ENCODE measurements at places on chromosomes 7 and 10. TPM values are rescaled to one million over a fixed set of nuclear protein-coding genes. Genes with fewer than 3 reads are reported as not detected.
A peak's percentile ranks its signal among the peaks of the same experiment; 100 is the strongest.

Gene SLC16A12
- total RNA-seq, result 3.7 TPM

Gene DYDC2
- 1.1 TPM for total RNA-seq

Gene SLC25A13
- 46.3 TPM for total RNA-seq

Gene NUB1
- 54.3 TPM for total RNA-seq

Gene LRRD1
- 0.19 TPM for total RNA-seq

Gene PVRIG
- not detected for total RNA-seq

Gene HPSE2
- 19.8 TPM for total RNA-seq

- H3K27me3 ChIP-seq, result no peaks in the 10 kb centered on the region
- DNase-seq, result no peak
- no peak overlapping the region for H3K27ac ChIP-seq
Observed at GRCh38 chr10:110915035-110915434, 3.9 kb downstream of the BBIP1 start.

GRCh38 chr7:92178928-92179924 lies at the start of gene LRRD1:
LRRD1 (minus strand) TSS chr7:92179142; CDS start chr7:92165202, 13,940 bp downstream.
- DNase-seq, result peak; percentile 92
- H3K4me3 ChIP-seq, result peak within 1 kb of the TSS; percentile 83
- peaks cover 10% of the 10 kb centered on the region for H3K4me1 ChIP-seq
- no peaks in the 10 kb centered on the region for H3K27me3 ChIP-seq
- H3K27ac ChIP-seq, result peak within 1 kb of the TSS; percentile 39

- no peak overlapping the region for H3K27ac ChIP-seq
- DNase-seq, result no peak
- no peaks in the 10 kb centered on the region for H3K4me1 ChIP-seq
- no peak overlapping the region for H3K4me3 ChIP-seq
- no peaks in the 10 kb centered on the region for H3K27me3 ChIP-seq
- H3K36me3 ChIP-seq, result no peaks in the 10 kb centered on the region
Observed at GRCh38 chr7:11437994-11438393, 394.0 kb downstream of the THSD7A start.

DNA sequence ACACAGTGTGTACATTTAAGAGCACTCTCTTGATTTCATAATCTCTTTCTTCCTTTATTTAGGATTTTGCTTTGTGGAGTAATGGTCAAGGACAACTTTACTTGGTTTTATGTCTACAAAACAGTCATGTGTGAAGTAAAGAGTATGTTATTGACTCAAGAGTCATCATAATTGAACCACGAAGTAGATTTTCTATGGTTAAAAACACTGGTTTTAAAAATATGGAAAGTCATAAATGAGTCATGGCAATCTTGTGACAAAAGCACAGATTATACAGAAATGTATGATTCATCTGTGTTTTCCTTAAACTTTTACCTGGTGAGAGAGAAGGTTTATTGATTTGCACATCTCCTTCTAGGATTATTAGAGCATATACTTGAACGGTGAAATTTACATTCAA lies 969.7 kb downstream of the GATA3 start:
- no peaks in the 10 kb centered on the region for H3K36me3 ChIP-seq
- no peaks in the 10 kb centered on the region for H3K4me1 ChIP-seq
- DNase-seq, result no peak
- H3K4me3 ChIP-seq, result no peak overlapping the region

DNA sequence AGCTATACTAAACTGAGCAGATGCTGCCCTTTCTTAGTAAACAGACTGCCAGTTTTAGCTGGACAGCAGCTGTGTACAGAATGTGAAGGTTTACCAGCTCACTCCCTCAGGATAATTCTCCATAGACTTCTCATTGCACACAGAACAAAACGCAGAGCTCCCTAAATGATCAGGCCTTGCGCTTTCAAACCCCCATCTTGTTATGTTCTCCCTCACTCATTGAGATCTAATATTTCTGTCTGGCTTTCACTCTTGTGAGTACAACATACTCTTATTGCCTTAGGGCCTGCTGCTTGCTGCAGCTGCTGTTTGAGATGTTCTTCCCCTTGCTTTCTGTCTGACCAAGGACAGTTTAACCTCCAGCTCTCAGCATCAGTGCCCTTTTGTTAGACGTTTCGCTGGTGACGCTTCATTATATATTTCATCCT lies 17.3 kb downstream of the VWDE start:
- H3K27me3 ChIP-seq, result no peaks in the 10 kb centered on the region
- no peak overlapping the region for H3K27ac ChIP-seq
- no peak overlapping the region for H3K4me3 ChIP-seq
- no peak for DNase-seq
- peaks cover 5% of the 10 kb centered on the region for H3K4me1 ChIP-seq

GRCh38 chr7:78996013-78996412 lies 457.5 kb downstream of the MAGI2 start:
- H3K36me3 ChIP-seq, result no peaks in the 10 kb centered on the region
- no peaks in the 10 kb centered on the region for H3K27me3 ChIP-seq
- peaks cover 10% of the 10 kb centered on the region for H3K4me1 ChIP-seq
- H3K4me3 ChIP-seq, result no peak overlapping the region
- no peak overlapping the region for H3K27ac ChIP-seq

DNA sequence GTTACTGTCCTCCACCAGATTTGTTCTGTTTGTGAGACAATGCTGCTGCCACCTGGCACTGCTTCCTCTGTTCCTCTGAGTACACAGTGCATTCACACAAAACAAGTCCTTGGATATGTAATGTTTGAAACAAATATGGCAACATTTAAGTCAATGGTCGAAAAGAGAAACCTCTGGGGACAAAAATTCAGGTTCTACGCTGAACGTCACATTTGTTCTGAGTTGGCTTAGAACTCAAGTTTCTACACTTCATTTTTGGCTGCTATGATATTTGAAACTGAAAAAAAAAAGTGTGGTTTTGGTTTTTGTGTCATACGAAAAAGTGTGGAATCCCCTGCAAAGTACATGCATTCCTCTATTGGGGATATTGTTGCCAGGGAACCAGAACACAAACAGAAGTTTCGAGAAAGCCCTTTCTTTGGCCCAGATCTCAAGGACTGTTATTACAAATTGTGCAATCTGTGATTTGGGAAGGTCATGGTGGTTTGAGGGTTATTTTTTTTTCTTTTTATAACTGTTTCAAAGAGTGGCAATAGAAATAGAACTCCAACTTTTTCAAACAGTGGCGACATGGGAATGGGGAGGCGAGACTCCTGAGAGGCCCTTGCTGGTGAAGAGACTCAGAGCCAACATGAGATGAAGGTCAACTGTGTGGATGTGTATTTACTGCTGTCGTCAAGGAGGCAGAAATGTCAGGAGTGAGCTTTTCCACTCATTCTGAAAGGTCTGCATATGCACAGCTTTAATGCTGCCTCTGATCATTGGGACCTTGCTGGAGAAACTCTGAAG lies 127.5 kb downstream of the CUBN start:
- peaks cover 8% of the 10 kb centered on the region for H3K27me3 ChIP-seq
- no peaks in the 10 kb centered on the region for H3K36me3 ChIP-seq
- peak overlapping the region; percentile 1 for H3K27ac ChIP-seq

DNA sequence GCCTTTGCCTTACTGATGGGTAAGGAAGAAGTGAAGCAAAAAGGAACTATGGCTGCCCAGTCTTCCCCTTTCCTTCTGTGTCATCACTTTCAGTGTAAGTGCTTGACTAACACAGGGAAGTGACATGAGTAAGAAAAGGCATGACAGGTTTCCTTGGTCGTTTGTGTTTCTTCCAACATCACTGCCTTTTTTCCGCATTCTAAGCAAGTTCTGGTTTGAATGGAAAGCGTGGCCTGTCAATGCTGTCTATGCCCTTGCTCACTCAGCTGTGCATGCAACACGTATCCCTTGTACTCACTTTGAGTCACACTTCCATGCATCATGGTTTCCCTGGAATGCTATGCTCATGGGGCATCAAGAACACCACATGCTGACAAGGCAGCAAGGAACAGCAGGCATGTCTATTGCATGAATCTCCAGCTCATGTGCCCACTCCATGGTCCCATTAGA lies 111.8 kb downstream of the OAT start:
- no peak overlapping the region for H3K4me3 ChIP-seq
- no peak for DNase-seq
- no peak overlapping the region for H3K27ac ChIP-seq
- no peaks in the 10 kb centered on the region for H3K4me1 ChIP-seq
- peaks cover 3% of the 10 kb centered on the region for H3K27me3 ChIP-seq
- H3K36me3 ChIP-seq, result no peaks in the 10 kb centered on the region

DNA sequence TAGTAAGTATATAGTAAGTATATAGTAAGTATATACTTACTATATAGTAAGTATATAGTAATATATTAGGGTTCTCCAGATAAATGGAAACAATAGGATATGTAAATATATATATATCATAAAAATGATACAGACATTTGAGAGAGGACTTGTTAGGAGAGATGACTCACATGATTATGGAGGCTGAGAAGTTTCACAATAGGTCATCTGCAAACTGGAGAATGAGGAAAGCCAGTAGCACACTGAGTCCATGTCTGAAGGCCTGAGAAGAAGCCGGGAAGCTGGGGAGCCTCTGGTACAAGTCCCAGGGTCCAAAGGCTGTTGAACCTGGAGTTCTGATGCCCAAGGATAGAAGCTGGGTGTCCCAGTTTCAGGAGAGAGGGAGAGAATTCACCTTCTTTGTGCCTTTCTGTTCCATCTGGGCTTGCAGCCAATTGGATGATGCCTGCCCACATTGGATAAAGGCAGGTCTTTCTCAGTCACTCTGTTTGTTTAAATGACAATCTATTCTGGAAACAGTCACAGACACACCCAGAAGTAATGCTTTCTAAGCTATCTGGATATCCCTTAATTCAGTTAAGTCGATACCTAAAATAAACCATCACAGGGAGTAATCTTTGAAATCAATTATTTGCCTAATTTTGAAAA lies 205.5 kb upstream of the CDC14C start:
- H3K36me3 ChIP-seq, result no peaks in the 10 kb centered on the region
- no peaks in the 10 kb centered on the region for H3K27me3 ChIP-seq
- H3K4me3 ChIP-seq, result no peak overlapping the region

GRCh38 chr7:109532262-109532992 lies 962.8 kb downstream of the DNAJB9 start:
- H3K27ac ChIP-seq, result no peak overlapping the region
- no peaks in the 10 kb centered on the region for H3K4me1 ChIP-seq
- H3K36me3 ChIP-seq, result no peaks in the 10 kb centered on the region
- no peaks in the 10 kb centered on the region for H3K27me3 ChIP-seq
- H3K4me3 ChIP-seq, result no peak overlapping the region
- no peak for DNase-seq

DNA sequence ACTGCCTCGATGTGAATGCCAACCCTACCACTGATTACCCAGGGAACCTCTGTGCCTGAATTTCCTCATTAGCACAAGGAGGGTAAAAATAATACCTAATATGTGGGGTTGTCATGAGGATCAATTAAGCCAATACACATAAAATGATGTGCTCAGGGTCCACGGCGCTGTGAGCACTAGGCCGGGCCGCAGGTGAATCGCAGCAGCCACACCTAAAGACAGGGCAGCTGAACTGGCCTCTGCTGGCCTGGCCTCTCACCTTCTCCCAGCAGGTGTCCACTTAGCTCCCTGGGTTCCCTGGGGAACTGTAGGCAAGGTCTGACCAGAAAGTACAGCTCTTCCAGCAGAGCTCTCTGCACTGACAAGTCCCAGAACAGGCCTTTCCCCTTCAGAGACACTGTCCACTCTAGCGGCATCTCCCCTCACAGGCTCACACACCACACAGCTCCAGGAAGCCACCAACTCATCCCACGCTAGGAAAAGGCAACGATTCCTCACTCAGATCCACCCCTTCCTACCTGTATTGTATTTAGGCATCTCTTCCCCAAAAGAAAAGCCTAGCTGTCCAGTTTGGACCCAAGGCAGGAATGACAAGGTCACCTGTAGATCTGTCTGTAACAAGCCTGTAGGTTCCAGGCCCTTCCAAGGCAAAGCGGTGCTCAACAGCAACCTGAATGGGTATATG lies 273.1 kb downstream of the USP6NL start:
- H3K4me1 ChIP-seq, result peaks cover 22% of the 10 kb centered on the region
- H3K4me3 ChIP-seq, result no peak overlapping the region
- H3K36me3 ChIP-seq, result no peaks in the 10 kb centered on the region
- H3K27ac ChIP-seq, result no peak overlapping the region

DNA sequence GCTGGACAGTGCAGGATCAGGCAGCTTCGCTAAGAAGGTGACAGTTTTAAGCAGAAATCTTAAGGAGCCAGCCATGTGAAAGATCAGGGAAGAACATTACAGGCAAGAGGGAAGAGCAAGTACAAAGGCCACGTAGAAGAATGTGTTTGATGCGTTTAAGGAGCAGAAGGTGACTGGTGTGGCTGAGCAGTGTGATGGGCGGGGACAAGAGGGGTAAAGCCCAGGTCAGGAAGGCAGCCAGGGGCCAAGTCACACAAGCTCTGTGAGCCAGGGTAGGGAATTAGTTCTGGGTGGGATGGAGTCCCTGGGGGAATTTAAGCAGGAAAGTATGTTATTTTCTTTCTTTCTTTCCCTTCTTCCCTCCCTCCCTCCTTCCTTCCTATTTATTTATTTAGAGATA lies 166.9 kb downstream of the SH3PXD2A start:
- no peaks in the 10 kb centered on the region for H3K36me3 ChIP-seq
- H3K27me3 ChIP-seq, result peaks cover 9% of the 10 kb centered on the region
- DNase-seq, result no peak
- H3K4me1 ChIP-seq, result peaks cover 34% of the 10 kb centered on the region

DNA sequence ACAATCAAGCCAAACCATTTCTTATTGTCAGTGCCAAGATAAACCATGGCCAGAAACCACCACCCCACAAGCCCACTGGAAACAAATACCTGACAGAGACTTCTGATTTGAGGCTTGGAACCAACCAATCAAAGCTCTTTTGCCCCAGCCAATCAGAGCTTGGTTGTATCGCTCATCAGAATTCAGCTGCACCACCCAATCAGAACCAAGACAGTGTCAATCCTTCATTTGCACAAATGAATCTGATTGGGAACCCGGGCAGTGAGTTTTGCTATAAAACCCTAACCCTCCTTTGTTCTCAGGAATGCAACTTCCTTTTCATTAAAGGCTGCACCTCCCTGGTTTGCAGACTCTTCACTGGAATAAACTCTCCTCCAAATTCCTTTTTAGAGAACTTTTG lies 87.4 kb downstream of the ELAPOR2 start:
- H3K27ac ChIP-seq, result no peak overlapping the region
- peaks cover 15% of the 10 kb centered on the region for H3K4me1 ChIP-seq
- H3K27me3 ChIP-seq, result no peaks in the 10 kb centered on the region
- no peak overlapping the region for H3K4me3 ChIP-seq
- no peaks in the 10 kb centered on the region for H3K36me3 ChIP-seq
- no peak for DNase-seq

DNA sequence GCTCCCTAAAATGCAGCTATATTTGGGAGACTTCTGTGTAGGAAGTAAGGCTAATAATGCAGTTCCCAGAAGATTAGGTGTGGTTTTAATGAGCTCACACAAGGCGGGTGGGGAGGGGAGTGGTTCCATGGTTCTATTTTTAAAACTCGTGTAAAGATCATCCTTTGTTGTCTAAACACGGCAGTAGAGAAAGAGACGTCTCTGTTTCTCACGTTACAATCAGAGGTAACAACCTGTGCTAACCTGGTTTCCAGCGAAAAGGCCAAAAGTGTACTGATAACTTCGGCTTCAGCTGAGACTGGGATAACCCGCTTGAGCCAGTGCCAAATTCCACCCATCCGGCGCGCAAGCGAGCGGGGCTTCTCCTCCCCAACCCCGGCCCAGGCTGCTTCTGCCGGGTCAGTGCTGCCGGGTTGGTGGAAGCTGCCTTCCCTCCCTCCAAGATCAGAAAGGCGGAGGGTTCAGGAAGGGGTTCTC lies 2.5 kb upstream of the MAP3K8 start:
- DNase-seq, result no peak
- peak overlapping the region; percentile 81 for H3K4me3 ChIP-seq
- H3K4me1 ChIP-seq, result peaks cover 36% of the 10 kb centered on the region

- peaks cover 16% of the 10 kb centered on the region for H3K4me1 ChIP-seq
- no peak overlapping the region for H3K27ac ChIP-seq
- H3K27me3 ChIP-seq, result peaks cover 5% of the 10 kb centered on the region
- no peak for DNase-seq
Observed at GRCh38 chr7:28297801-28298459, 114.4 kb upstream of the CREB5 start.

Measured in type B pancreatic cell (in vitro differentiated cells).